NCI-H1048 (cell line): ENCODE measurements at places on chromosomes 4 and X.

GRCh38 chrX:14964500-14964899, 91.3 kb downstream of the MOSPD2 start:
- DNase-seq: no peak

DNA sequence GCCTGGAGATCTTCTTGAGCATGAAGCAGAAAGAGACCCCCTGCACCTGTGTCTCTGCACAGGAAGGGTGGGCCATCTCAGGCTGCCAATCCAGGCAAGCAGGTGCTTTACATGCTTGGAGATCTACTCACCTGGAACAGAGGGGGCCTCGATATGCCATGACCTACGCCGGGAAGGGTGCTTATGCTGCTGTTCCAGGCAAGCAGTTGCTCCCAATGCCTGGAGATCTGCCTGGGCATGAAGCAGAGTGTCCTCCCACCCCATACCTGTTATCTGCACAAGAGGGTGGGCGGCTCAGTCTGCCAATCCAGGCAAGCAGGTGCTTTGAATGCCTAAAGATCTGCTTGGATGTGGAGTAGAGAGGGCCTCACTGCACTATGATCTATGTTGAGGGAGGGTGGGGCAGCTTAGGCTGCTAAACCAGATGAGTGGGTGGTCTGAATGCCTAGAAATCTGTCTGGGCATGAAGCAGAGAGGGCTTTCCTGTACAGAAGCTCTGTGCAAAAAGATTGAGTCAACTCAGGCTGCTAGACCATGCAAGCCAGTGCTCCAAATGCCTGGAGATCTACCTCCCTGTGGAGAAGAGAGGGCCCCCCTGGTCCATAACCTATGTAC, 104.5 kb upstream of the QRFPR start:
- no peak for DNase-seq

DNA sequence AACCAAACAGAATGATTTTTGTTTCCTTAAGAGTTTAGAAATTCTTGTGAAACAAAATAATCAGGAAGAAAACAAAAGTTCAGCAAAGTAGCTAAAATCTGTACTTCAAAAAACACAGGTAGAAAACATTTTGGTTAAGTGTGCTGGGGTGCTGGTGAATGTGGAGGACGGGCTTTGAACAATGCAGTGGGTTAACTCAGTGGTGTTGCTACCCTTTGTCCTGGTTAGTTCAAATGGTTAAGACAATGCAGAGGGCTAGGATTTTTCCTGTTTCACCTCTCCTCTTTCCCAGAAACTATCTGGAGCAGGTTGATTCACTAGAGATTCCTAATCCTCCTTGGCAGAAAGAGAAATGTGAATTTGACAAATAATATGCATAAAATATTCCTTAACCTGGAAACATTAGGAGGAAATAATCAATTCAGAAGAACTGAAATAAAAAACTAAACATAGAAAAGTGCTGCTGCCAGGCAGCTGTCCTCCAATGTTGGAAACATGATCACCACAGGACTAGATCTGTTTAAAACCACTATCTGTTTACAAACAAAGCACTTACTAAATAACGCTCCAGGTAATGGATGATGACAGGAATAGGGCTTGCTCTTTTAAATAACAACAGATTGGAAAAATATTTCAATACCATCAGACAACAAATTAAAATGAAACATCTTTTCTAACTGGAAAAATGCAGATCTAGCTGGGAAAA, 148.9 kb downstream of the MAML3 start:
- DNase-seq: no peak

GRCh38 chrX:41589634-41590270, 99.0 kb upstream of the GPR34 start:
- no peak for DNase-seq

- DNase-seq: no peak
Observed at GRCh38 chr4:40347472-40347871, 12.3 kb downstream of the CHRNA9 start.

GRCh38 chr4:145812919-145813318, 125.7 kb downstream of the ZNF827 start:
- DNase-seq: no peak

GRCh38 chr4:157558016-157558415, 337.5 kb downstream of the GRIA2 start:
- DNase-seq: peak; percentile 69

- no peak for DNase-seq
Observed at GRCh38 chr4:140250989-140251552, 97.1 kb upstream of the MAML3 start.

DNA sequence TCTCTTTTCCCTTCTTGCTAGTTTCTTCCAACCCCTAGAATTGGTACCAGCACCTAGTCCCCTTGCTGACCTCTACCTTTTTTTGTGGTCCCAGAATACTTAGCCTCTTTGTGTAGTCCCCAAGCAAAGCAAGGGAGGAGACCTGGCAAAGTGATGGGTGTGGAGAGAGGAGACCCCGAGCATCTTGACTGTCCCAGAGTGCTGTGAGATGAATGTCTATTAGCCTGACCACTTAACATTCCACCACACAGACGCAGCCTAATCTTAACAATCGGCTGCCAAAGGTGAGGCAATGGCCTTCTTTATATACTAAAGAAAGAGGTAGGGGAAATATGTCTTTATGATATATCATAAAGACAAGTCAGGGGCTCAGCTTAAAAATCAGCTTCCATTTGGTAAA, 55.9 kb downstream of the TRIM2 start:
- no peak for DNase-seq

DNA sequence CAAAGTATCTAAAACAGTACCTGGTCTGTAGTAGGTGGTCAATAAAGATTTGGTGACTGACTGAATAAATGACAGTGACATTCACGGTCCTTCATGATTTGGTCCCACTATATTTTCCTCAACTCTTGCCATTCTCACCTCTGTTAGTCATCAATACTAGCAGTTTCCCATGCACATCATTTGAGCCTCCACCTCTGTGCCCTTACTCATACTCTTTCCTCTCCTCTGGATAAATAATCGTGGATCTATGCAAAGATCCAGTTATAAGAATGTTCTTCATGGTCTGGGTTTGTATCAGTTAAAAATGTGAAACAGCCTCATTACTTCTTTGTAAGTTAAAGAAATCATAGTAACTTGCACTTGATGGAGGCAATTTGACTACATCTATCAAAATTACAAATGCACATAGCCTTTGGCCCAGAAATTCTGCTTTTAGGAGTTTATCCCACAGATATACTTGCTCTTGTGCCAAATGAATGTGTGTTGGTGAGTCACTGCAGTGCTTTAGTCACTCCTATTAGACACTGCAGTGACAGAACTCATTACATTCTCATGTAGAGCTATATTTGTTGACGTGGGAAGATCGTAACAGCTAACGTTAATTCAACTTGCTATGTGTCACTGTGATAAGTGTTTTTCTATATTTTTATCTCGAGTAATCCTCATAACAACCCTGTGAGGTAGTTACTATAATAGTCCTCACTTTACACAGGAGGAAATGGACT, 121.9 kb upstream of the SMIM10 start:
- no peak for DNase-seq

- no peak for DNase-seq
Observed at GRCh38 chr4:15322006-15322405, 105.8 kb upstream of the C1QTNF7 start.

DNA sequence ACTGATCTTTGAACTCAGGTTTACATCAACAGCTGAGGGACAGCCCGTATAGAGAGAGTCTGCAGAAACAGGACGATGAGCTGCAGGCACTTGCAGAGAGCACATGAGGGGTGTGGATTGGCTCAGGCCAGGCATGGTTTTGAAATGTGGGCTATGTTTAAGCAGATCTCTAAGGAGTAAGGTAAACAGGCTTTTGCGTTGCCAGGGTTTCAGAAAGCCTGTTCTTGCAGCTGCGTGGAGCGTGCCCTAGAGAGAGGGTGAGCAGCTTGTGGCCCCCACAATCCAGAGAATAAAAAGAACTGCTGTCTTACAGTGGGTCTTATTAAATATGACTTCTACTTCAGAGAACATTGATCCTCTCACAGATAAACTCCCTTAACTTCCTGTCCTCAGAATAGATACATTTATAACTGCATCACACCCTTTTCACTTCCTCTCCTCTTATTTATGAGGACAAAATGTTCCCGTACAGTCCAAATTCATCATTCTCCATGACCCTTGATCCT, 64.1 kb downstream of the TMA16 start:
- no peak for DNase-seq

DNA sequence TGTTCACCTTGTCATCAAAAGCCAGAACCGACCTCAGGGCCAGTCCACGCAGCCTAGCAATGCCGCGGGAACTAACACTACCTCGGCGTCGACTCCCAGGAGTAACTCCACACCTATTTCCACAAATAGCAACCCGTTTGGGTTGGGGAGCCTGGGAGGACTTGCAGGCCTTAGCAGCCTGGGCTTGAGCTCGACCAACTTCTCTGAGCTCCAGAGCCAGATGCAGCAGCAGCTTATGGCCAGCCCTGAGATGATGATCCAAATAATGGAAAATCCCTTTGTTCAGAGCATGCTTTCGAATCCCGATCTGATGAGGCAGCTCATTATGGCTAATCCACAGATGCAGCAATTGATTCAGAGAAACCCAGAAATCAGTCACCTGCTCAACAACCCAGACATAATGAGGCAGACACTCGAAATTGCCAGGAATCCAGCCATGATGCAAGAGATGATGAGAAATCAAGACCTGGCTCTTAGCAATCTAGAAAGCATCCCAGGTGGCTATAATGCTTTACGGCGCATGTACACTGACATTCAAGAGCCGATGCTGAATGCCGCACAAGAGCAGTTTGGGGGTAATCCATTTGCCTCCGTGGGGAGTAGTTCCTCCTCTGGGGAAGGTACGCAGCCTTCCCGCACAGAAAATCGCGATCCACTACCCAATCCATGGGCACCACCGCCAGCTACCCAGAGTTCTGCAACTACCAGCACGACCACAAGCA, 898 bp downstream of the UBQLN2 start:
- no peak for DNase-seq

DNA sequence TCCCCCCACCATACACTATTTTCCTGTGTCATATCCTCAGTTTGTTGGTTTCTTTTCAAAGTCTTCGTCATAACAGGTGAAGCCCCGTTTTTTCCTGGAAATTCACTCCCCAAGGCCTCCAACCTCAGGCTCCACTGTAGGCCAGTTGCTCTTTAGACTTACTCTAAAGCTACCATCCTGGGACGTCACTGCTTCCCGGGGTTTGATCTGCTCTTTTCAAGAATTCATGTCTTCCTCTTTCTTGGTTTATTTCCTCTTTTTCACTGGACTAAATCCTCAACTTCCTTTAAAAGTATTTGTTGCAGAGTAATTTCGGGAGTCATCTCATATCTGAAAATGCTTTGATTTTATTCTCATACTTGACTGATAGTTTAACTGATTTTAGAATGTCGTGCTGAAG, 6.5 kb upstream of the SERTM2 start:
- no peak for DNase-seq

DNA sequence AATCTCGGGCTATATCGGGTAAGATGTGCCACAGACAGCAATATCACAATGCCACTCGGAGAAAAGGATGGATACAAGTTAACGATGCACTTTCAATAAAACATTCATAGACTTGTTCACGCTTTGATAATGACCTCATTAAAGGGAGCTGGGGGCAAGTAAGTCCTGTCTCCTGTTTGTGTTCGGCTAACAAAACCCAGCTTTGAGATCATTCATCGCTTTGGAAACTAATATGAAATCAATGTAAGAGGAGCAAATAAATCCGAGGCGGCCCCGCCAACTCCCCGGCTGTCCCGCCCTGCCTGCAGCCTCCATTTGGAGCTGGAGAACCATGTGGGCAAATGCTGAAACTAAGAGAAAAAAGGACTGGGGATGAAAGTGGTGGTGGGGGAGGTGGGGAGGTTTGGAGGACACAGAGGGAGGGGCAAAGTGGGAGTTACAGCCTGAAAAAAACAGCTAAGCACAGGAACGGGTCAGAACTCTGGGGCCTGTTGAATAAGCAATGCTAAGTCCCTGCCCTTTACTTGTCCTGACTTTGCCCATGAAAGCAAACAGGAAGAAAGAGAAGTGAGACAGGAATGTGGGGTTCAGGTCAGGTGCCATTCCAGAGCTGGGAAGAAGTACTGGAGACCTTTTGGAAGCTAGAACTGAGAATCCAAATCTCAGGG, 3.5 kb upstream of the GSX2 start:
- DNase-seq: no peak

- no peak for DNase-seq
Observed at GRCh38 chrX:151488677-151489076, 74.8 kb upstream of the PASD1 start.

DNA sequence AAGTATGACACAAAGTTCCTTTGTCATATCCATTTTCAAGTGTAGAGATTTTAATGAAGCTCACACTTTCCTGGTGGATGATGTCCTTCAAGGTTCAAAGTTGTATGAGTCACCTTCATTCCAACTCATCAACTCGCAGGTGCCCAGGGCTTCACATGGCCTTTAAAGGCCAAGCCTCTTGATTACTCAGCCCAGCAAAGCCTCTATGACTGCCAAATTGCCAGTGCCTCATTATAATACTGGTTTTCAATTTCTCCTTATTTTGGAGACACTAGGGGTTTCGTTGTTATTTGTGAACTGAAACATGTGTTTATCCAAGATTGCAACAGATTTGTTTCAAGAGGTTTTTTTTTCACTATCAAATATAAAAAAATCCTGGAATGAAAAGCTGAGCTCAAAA, 45.9 kb upstream of the PPP3CA start:
- no peak for DNase-seq

DNA sequence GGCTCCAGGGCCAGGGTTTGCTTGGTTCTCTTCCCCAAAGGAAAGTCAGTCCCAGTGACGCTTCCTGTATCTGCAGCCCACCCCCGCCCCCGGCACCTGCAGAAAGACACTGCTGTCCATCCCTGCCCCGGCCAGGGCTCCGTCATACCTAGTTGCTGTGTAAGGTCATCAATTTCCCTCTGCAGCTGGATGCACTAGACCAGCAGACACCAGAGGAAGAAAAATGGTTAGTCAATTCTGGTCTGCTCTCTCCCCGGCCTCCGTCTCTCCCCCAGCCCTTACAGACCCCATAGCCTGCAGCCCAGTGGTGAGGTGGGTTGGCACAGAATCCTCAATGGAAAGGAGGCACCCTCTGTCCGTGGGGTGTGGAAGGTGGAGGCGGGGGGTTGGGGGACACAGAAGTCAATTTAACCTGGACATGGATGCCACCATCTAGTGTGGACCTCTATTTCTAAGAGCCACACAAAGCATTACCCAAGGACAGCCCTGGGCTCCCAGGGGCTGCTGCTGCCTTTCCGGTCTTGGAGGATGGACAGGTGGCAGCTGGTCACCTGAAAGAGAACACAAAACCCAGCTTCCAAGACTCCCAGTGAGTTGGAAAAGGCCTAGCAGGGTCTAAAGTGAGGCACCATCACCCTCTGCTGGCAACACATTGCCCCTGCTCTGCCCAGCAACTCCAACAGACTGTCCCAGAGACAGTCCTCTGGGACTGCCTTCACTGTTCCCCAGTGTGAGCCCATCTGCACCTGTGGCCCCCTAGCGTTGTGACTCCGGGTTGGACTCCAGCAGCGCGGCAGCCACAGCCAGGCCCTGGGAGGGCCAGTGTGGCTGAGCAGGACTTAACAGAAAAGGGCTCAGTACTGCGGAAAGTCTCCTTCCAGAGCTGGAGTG, 40.2 kb upstream of the NHSL2 start:
- DNase-seq: no peak

- no peak for DNase-seq
Observed at GRCh38 chrX:13427441-13428052, 107.7 kb upstream of the ATXN3L start.
